Cardiac septum (tissue), 1 donor: ENCODE measurements at places on chromosomes 5 and 9. TPM values are rescaled to one million over a fixed set of nuclear protein-coding genes. Genes with fewer than 3 reads are reported as not detected.

GRCh38 chr5:115418788-115419187, 122.3 kb upstream of the CCDC112 start:
- no peak for DNase-seq

ECPAS gene
- total RNA-seq = 81.5 TPM

- DNase-seq = no peak
Observed at GRCh38 chr5:1312993-1313833, 18.3 kb upstream of the TERT start.

- no peak for DNase-seq
Observed at GRCh38 chr5:5705010-5705409, 282.5 kb downstream of the ICE1 start.

- no peak for DNase-seq
Observed at GRCh38 chr5:27963050-27963783, 924.8 kb upstream of the CDH9 start.

DNA sequence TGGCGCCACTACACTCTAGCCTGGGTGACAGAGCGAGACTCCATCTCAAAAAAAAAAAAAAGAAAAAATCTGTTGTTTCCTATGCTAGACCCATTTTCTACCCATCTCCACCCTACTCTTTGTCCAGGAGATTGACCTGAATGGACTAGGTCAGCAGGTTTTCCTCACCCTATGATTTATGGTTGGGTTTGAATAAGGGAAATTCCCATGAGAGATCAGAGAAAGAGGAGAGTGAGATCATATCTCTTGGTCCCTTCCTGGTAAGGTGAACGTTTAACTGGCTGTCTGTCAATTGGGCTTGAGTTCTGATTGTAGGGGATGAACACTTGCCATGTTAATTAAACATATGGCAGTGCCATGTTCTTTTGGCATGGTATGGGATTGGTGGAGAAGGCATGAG, 387.4 kb downstream of the MAN2A1 start:
- DNase-seq = no peak

FRRS1L gene
- total RNA-seq = 0.81 TPM

CDKN2B-AS1 gene
- not detected for total RNA-seq

- DNase-seq = no peak
Observed at GRCh38 chr5:131462454-131462853, 172.6 kb downstream of the RAPGEF6 start.

CFAP90 gene
- not detected for total RNA-seq

GRCh38 chr9:15867988-15868387, 315.1 kb downstream of the CCDC171 start:
- no peak for DNase-seq

FOXI1 gene
- not detected for total RNA-seq

- peak; percentile 74 for DNase-seq
Observed at GRCh38 chr9:134682026-134682425, 40.4 kb downstream of the COL5A1 start.

TMEM215 gene
- total RNA-seq = not detected

CFAP77 gene
- 1.2 TPM for total RNA-seq

DNA sequence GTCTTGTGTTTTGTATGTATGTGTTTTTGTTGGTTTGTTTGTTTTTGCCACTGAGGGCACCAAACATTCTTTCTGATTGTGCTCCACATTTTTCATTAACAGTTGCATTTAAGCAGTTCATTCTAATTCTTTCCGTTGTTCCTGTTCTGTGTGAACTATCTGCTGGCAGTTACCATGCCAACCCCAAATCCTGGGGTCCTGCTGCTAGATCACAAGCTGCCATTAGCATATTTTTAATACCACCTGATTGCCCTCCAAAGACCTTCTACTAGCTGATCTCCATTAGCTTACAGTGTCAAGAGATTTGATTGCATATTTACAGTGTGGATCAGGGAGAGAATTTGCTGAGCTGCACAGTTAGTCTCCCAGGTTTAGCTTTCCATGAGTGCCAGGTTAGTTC, 40.6 kb upstream of the STARD4 start:
- DNase-seq = no peak

DNA sequence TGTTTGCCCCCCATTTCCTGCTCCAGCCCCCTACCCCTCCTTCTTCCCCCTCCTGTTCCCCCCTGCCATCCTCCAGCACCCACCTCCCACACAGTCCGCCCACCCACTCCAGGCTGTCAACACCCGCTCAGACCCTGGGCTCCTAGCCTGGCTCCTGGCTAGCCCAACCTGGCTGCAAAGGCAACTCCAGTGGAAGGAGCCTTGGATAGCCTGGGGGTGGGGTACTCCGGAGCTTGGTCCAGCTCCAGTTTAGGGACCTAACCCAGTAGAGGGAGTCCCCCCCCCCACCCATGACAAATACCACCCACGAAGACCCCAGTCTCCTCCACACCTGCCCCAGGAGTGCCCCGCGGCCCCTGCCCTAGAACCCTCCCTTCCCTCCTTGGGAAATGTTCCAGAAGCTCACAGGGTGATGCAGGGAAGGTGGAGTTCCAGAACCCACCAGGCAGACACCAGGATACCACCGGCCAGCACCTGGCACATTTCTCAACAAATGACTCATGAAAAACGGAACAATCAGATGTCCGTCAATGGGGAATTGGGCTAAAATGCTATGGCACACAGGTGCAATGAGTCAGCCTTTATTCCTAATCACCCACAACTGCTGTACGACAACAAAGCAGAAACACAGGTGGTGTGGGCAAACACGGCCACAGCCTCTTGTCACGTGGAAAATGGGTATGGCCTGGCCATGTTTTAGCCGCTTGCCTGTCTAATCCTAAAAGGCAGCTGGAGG, 901 bp upstream of the SLC12A7 start:
- no peak for DNase-seq

DNA sequence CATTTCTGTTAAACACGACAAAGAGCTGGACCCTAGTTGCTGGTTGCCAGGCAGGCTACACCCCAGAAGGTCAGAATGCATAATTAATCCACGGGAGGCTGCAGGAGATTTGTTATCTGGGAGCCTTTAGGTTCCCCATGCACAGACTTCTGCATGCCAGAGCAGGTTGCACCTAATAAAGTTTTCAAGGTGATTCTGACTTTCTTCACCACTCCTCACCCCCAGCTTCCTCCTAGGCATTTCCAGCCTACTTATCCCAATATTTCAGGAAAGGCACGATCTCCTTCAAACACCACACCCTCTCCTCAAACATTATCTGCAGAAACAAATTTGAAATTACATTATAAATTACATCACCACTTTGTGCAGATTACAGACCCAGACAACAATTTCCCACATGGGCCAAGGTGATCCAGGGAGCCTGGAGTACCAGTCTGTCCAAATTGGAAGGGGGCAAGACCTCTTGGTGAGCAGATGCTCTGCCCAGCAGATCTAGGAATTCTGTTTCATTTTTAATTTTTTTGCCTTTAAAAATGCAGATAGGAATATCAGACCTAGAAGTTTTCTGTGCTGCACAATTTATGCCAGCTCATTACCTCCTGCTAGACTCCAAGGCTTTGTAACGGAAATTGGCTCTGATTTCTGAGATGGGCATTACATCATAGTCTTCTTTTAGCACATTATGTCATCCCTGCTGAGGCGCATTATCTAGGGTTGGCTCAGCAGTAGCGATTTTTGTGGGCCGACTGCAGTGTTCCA, 363.4 kb upstream of the SLC30A5 start:
- no peak for DNase-seq

- no peak for DNase-seq
Observed at GRCh38 chr9:108516391-108516790, 339.4 kb downstream of the ACTL7B start.

DNA sequence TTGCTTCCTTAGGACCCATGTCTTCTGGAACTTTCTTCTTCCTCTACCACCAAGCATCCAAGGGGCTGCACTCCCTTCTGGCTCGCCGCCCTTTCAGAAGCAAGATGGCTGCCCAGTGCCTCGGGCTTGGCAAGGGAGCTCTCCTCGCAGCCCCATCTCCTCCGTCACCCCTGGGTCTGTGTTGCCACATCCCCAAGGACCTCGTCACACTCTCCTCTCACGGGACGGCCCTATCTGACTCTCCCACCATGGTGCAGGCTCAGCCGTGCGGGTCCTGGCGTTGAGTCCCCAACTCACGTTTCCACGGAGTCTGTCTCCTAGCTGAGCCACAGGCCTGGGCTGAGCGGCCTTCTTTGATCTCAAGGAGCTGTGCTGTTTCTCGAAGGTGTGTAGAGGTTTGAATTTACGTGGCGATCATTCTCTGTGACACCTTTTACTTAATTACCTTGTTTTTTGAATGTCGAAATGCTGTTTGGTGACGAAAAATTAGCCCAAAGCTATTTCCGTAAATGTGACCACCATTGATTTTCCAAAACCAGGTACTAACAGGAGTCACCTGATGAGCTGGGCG, 15.0 kb upstream of the SCGB3A1 start:
- DNase-seq = peak; percentile 26

EGFLAM gene
- 6.3 TPM for total RNA-seq

DNA sequence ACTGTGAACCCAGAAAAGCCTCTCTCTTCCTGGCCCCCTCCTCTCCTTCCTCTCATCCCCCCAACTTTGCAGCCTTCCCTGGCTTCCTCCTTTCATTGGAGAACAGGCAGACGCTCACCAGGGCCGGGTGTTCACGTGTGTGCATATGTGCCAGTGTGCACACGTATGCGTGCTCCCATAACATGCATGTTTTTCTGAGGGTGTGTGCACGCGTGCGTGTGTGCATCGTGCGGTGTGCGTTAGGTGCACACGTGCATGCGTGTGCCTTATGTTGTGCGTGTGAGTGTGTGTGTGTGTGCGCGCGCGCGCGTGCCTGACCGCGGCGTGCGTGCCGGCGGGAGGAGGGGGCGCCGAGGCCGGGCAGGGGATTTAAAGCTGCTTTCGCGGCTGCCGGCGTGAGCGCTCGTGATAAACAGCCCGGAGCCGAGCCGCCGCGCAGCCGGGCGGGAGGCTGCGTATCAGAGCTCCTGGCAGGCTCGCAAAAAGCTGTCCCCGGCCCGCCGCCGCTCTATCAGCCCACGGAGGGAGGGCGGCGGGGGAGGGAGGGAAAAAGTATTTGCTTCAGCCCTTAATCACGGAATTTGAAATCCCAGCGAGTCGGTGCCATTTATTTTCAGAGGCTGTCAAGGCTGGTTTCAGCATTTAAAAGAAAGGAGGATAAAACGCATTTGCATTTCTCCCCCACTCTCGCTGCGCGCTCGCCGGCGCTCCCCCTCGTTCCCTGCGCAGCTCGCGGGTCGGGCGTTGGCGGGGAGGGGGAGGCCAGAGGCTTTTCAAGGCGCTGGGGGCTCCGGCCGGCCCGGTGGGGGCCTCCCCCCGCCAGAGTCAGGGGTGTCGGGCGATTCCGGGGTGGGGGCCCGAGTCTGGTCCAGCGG, 183.9 kb downstream of the C9orf50 start:
- no peak for DNase-seq

- DNase-seq = no peak
Observed at GRCh38 chr5:169286572-169287300, 14.2 kb downstream of the SLIT3 start.

- no peak for DNase-seq
Observed at GRCh38 chr9:35776018-35776417, 15.4 kb upstream of the NPR2 start.

DNA sequence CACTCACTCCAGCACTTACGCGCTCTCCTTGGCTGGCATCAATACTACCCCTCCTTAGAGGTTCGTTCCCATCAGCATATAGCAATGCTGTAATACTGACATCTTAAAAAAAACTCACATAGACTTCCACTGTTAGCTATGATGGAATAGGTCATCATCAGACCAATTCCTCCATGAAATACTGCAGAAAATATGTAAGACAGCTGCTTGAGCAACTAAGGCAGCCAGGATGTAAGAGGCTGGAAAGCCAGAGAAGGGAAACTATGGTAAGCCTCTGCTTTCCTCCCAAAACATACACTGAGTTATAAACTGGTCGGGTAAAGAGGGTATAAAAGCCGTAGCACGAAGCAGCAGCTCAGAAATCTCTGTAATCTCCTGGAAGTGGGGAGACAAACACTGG, 33.5 kb downstream of the AUH start:
- no peak for DNase-seq

DNA sequence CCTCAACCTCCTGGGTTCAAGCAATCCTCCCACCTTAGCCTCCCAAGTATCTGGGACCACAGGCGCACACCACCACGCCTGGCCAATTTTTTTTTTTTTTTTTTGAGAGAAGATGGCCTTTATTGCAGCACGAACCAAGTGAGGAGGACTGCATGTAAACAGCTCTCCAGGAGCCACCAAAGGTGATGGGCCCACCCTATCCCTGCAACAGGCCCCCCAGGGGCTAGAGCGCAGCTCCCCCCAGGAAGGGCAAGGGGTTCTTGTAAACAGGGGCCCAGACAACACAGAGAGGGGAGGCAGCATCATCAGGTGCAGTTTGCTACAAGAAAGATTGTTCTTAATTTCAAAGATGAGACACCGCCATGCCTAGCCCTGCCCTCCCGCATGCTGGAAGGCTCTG, 12.6 kb upstream of the EGR1 start:
- no peak for DNase-seq

GRCh38 chr5:43515678-43516048, 715 bp upstream of the C5orf34 start:
- DNase-seq = no peak

- no peak for DNase-seq
Observed at GRCh38 chr9:73923796-73924195, 573.3 kb upstream of the RORB start.

DNA sequence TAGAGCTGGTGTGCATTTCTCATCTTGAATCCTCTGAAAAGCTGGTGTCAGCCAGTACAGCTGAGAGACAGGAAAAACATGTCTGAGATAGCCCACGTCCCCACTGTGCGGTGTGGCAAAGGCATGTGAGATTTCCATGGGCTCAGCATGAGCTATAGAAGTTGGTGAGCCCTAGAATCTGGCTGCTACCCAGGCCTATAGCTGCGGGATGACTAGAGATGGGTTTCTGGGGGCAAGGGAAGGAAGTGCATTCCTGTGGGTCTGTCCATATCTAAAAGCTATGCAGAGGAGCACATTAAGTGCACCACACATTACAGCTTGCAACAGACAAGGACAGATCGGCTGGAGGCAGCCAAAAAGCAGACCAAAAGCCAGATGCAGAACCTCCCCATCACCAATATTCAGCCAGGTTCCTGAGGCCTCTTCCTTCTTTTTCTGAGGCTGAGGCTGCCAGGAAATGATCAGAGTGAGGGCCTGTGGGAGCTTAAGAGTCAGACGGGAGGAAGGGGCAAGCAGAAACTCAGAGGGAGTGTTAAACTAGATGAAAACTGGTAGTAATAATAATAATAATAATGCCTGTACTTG, 55.8 kb upstream of the RANBP3L start:
- DNase-seq = no peak

ENTR1 gene
- 23.1 TPM for total RNA-seq

SAPCD2 gene
- 0.11 TPM for total RNA-seq

- no peak for DNase-seq
Observed at GRCh38 chr5:154236536-154237375, 46.2 kb downstream of the GALNT10 start.

- no peak for DNase-seq
Observed at GRCh38 chr5:143569722-143570567, 166.5 kb upstream of the NR3C1 start.

- no peak for DNase-seq
Observed at GRCh38 chr5:43416803-43417394, 4.7 kb upstream of the CCL28 start.

- no peak for DNase-seq
Observed at GRCh38 chr5:166346726-166347374, 1944.6 kb upstream of the WWC1 start.
